T-helper 17 cell (primary cell): ENCODE measurements at places on chromosomes 2 and 18.

DNA sequence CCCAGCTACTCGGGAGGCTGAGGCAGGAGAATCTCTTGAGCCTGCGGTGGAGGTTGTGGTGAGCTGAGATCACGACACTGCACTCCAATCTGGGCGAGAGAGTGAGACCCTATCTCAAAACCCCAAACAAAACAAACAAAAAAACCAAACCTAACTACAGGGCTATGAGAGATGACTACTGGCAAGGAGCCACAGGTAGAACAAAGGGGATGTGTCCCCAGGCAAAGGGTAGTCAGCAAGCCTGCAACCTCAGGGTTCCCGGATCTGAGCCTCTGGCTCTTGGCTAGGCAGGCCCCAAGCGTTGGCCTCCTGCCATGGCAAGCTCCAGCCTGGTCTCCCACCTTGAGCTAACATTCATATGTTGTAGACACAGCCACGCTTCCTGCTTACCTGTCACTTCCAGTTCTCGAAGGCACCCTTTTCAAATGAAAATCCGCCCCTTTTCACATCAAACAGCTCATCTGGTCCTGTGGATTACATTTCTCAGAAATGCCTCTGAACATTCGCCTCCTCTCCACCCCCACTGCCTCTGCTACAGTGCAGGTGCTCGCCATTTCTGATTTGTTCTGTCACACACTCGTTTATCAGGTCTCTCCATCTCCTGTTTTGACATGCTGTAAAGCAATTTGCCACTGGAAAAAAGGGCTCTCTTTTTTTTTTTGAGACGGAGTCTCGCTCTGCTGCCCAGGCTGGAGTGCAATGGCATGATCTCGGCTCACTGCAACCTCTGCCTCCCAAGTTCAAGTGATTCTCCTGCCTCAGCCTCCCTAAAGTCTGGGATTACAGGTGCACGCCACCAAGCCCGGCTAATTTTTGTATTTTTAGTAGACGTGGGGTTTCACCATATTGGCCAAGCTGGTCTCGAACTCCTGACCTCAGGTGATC is 13.1 kb upstream of the ACTR3 start:
- peak; percentile 38 for DNase-seq
- no peaks in the 10 kb centered on the region for H3K27me3 ChIP-seq
- H3K4me3 ChIP-seq: peak overlapping the region; percentile 80
- peak overlapping the region; percentile 91 for H3K27ac ChIP-seq
- peaks cover 30% of the 10 kb centered on the region for H3K4me1 ChIP-seq

GRCh38 chr2:103402944-103403343 is 641.1 kb downstream of the TMEM182 start:
- H3K27me3 ChIP-seq: no peaks in the 10 kb centered on the region
- no peak overlapping the region for H3K4me3 ChIP-seq
- H3K4me1 ChIP-seq: no peaks in the 10 kb centered on the region
- no peaks in the 10 kb centered on the region for H3K36me3 ChIP-seq
- no peak for DNase-seq

DNA sequence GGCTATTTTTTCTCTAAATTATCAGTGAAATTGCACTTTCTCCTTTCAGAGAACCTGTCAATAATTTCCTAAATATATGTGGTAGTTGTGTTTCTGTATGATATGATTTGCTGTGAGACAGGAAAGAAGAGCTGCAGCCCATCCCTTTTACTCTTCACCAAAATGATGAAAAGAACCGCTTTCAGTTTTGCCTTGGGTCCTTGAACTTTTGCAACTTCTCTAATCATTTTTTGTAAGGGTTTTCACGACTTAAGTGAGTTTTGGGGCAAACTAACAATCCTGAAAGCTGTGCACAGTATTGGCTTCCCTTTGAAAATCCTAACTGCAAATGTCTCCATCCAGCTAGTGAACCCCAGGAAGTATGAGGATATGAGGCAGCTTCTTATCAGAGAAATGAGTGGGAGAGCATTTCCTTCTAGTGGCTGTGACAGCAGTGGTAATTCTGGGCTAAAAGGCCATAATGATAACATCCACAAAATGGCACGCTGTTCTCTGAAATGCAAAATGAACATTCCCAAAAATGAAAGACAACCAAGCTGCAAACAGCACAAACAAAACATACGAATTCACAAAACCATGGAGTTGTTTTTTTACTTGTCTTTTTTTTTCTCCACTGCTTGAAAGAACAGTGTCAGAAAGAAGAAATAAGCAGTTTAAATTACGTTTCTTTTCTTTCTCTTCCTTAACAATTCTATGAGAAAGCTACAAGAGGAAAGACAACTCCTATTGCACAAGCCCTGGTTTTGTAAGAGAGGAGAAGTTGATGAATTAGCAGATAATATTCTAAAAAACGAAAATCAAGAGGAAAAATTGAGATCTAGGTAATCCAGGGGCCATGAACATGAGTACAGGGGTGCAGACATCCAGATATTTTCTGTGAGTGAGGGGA is 1291.6 kb upstream of the ZEB2 start:
- no peak for DNase-seq
- H3K27ac ChIP-seq: no peak overlapping the region
- no peaks in the 10 kb centered on the region for H3K27me3 ChIP-seq
- no peaks in the 10 kb centered on the region for H3K4me1 ChIP-seq
- no peak overlapping the region for H3K4me3 ChIP-seq

DNA sequence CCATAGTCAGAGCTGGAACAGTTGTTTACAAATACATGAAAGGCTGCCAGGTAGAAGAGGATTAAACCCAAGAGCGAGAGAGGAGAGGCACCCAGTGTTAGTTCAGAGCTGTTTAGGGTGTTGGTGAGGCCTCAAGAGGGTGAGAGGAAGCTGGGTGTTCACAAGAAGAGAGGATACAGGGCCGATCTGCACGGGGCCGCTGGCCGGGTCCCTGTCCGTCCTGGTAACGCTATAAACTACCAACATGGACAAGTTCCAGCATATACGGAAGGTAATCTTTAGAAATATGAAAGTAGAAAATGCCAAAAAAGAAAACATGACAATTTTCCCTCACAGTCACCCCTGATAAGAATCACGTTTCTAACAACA is 109.7 kb downstream of the TMEM18 start:
- peaks cover 2% of the 10 kb centered on the region for H3K4me1 ChIP-seq
- no peak for DNase-seq
- H3K27ac ChIP-seq: no peak overlapping the region

GRCh38 chr2:26756337-26756736 is 7.7 kb upstream of the SLC35F6 start:
- no peak for DNase-seq
- H3K27me3 ChIP-seq: no peaks in the 10 kb centered on the region

- no peaks in the 10 kb centered on the region for H3K36me3 ChIP-seq
- no peak overlapping the region for H3K27ac ChIP-seq
- H3K27me3 ChIP-seq: peaks cover 22% of the 10 kb centered on the region
- H3K4me3 ChIP-seq: no peak overlapping the region
Measured at GRCh38 chr2:232662486-232663260, 29.3 kb downstream of the EFHD1 start.

DNA sequence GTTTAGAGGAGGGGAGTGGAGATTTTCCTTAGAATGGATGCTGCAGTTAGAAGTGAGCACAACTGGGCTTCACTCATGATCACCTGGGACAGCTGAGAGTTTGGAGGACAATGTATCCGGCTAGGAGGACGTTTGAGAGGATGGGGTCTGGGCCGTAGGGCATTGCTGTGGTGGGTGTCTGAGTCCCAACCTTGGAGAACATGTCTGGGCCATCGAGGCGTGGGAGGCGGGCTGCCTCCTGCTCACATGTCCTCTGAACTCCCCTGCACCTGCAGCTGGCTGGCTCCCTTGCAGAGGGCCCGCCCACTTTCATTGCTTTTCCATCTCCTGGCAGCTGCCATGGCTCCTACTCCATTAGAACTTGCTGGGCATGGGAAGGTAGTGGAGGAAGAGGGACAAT is 203.0 kb upstream of the PXDN start:
- H3K4me1 ChIP-seq: no peaks in the 10 kb centered on the region
- H3K36me3 ChIP-seq: no peaks in the 10 kb centered on the region
- no peak overlapping the region for H3K27ac ChIP-seq
- H3K27me3 ChIP-seq: peaks cover 21% of the 10 kb centered on the region
- H3K4me3 ChIP-seq: no peak overlapping the region

- H3K4me3 ChIP-seq: no peak overlapping the region
- H3K4me1 ChIP-seq: no peaks in the 10 kb centered on the region
- no peaks in the 10 kb centered on the region for H3K36me3 ChIP-seq
- H3K27ac ChIP-seq: no peak overlapping the region
- no peak for DNase-seq
Measured at GRCh38 chr2:138724729-138725459, 55.3 kb downstream of the NXPH2 start.

DNA sequence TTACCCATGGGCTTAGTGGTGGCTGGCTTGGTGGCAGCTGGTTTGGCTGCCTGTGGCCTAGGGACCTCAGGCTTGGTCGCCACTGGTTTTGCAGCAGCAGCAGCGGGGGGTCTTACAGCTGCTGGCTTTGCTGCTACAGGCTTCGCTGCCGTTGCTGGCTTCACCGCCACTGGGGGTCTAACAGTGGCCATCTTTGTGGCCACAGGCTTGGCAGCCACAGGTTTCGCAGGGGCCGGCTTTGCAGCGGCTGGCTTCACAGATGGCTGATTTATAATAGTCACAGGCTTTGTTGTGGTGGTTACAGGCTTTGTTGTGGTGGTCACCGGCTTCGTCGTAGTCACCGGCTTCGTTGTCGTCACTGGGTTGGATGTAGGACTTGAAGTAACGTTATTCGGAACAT is 77.8 kb downstream of the COL6A3 start:
- no peaks in the 10 kb centered on the region for H3K4me1 ChIP-seq
- no peaks in the 10 kb centered on the region for H3K27me3 ChIP-seq
- no peak overlapping the region for H3K4me3 ChIP-seq
- no peak overlapping the region for H3K27ac ChIP-seq
- H3K36me3 ChIP-seq: no peaks in the 10 kb centered on the region

DNA sequence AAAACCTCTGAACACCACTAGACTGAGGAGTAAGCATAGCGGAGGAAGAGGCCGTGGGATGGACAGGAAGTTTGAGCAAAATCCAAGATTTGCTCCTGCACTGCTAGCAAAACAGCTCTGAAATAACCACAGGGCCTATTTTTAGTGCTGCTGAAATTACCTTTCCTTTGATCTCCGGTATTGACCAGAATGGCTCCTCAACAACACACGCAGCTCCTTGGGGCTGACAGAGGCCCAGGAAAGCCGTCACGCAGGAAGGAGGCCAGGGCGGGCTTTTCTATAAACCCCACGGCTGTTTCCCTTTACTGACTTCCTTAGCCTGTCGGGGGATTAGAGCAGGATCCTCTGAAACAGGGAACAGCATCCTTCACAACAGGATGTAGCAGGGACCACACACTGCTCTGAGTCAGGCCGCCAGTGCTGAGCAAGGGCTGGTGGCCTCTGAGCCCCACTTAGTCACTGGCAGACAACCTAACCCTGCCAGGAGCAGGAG is 80.8 kb upstream of the LCLAT1 start:
- H3K36me3 ChIP-seq: no peaks in the 10 kb centered on the region
- DNase-seq: no peak
- no peak overlapping the region for H3K4me3 ChIP-seq

DNA sequence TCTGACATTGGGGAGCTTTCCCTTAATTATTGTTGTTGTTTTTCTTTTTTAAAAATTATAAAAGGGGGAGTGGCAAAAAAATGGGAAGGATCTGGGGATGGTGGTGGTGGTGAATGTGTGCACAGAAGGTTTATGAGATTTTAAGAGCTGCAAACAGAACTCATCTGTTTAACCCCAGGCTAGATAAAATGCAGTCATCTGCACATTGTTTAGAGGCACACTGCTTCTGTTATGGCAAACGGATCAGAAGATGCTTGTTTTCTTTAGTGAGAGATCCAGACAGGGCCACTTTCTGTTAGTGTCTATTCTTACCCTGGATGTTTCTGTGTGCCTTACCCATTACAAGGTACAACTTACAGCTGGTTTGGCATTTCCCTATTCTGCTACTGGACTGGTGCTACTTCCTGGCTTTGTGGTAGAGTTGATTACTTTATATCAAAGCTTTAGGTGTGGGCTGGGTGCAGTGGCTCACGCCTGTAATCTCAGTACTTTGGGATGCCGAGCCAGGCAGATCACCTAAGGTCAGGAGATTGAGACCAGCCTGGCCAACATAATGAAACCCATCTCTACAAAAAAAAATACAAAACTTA is 68.2 kb upstream of the NRP2 start:
- H3K27me3 ChIP-seq: peaks cover 13% of the 10 kb centered on the region
- H3K36me3 ChIP-seq: no peaks in the 10 kb centered on the region
- no peak overlapping the region for H3K27ac ChIP-seq
- DNase-seq: no peak
- peaks cover 8% of the 10 kb centered on the region for H3K4me1 ChIP-seq

- H3K36me3 ChIP-seq: no peaks in the 10 kb centered on the region
- no peak overlapping the region for H3K27ac ChIP-seq
- H3K4me3 ChIP-seq: no peak overlapping the region
- H3K27me3 ChIP-seq: peaks cover 16% of the 10 kb centered on the region
- no peak for DNase-seq
Measured at GRCh38 chr2:120933693-120934573, 198.3 kb downstream of the GLI2 start.

DNA sequence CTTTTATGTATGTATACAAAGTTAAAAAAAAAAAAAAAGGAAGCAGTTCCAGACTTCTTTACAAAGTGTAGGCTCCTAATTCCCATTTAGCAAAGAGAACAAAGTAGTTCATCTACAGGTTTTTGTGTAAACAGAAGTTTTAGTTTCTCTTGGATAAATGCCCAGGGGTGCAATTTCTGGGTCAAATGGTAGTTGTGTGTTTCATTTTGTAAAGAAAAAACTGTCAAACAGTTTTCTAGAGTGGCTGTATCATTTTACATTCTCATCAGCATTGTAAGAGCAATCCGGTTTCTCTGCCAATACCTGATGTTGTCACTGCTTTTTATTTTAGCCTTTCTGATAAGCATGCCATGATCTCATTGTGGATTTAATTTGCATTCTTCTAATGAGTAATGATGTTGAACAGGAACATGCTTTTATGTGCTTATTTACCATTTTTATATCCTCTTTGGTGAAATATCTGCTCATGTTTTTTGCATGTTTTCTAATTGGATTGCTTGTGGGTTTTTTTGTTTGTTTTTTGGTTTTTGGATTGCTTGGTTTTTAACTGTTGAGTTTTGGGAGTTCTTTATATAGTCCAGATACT is 16.6 kb upstream of the PSME4 start:
- peaks cover 18% of the 10 kb centered on the region for H3K4me1 ChIP-seq
- H3K36me3 ChIP-seq: peaks cover 7% of the 10 kb centered on the region

DNA sequence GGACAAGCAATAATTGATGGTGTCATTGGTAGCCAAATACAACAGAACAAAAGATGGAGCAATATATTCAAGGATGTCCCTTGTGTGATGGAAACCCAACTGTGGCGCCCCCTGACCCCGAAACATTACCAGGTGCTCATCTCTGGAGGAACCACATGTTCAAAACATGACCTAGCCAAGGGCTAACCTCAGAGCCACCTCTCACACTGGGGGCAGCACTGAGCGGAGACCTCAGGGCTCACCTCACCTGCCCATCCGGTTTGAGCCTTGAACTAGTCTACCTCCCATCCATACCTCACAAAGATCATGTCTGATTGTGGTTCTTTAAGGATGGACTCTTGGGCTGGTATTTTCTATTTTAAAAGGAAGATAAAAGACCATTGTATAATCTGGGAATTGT is 314.4 kb upstream of the CDH7 start:
- no peak overlapping the region for H3K27ac ChIP-seq
- H3K4me1 ChIP-seq: no peaks in the 10 kb centered on the region
- DNase-seq: no peak
- H3K27me3 ChIP-seq: no peaks in the 10 kb centered on the region
